Muscle of leg (tissue), 16 donors: ENCODE measurements at places on chromosomes 2 and 18. TPM values are rescaled to one million over a fixed set of nuclear protein-coding genes. Genes with fewer than 3 reads are reported as not detected.

ACMSD gene
- polyA plus RNA-seq, result 0.28 TPM

TCF23 gene
- 0.09 TPM for polyA plus RNA-seq

- no peak for DNase-seq
Measured at GRCh38 chr18:12085136-12085535, 8.5 kb upstream of the ANKRD62 start.

CHRNG gene
- polyA plus RNA-seq, result 92.5 TPM

GRCh38 chr2:115678129-115678528 lies 1235.7 kb downstream of the DPP10 start:
- no peak for DNase-seq

DNA sequence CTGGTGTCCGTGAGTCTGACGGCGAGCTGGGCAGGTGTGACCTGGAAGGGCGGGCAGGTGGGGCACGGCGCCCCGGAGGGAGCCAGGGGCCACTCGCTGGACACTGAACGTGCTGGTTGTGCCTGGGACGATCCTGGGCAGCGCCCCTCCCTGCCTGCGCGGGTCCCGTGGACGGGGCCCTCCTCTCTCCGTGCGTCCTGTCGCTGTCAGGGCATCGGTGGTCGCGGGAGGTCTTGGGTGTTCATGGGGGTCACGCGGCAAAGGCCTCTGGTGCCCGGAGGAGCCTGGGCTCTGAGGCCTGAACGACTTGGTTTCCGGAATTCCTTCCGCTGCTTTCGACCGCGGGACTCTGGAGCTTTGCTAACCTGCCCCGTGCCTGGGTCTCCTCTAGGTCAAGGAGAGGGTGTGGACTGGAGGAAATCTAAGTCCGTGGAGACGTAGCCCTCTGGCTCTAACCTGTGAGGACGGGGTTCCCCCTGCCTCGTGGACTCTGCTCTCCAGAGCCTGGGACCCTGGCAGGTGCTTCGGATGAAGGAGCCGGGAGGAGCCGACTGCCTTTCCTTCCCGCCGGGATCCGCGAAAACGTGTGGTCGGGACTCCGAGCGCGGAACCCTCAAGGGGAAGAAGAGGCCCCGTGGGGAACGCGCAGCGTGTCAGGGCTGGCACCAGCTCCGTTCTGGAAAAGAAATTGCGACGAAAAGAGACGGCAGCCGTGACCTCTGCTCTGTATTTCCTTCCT lies 14.7 kb downstream of the SOX11 start:
- no peak for DNase-seq

- DNase-seq, result no peak
Measured at GRCh38 chr18:74679006-74679678, 81.5 kb downstream of the ZNF407 start.

DNA sequence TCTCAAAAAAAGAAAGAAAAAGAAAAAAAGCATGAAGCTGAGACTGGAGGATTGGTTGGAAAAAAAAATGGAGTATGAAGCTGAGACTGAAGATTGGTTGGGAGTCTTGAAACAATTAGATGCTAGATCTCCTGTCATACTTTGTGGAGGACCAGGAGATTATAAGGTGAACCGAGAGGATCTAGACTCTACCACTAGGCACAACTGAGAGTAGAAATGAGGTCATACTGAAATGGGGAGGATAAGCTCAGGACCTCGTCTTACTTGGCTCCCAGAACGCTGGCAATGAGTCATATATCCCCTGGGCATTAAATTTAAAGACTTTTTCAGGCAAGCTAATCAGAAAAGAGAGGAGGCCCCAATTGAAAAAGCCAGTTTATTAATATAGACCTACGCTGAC lies 3.3 kb upstream of the ORC2 start:
- DNase-seq, result peak; percentile 22

RGPD5 gene
- 28.5 TPM for polyA plus RNA-seq

DNA sequence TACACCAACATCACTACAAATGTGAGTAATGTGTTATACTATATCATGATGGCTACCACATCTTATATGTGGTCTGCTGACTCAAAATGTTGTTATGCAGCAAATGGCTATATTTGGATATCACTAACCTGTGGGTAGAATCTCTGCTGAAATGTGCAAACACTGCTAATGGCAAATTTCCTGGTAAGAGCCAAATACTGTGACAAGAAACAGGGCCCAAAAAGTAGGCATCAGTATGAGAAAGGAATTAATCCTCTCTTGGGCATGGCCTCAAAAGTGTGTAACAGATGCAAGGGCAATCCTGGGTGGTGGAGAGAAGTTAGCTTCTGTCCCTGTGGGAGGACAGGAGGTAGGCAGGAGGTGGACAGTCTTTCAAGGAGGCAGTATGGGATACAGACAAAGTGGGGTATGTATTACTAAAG lies 13.3 kb downstream of the ATF2 start:
- DNase-seq, result no peak

- DNase-seq, result peak; percentile 91
Measured at GRCh38 chr2:235050980-235051351, 99.1 kb downstream of the SH3BP4 start.

GRCh38 chr18:57258131-57258777 lies 94.1 kb upstream of the ST8SIA3 start:
- no peak for DNase-seq

DNA sequence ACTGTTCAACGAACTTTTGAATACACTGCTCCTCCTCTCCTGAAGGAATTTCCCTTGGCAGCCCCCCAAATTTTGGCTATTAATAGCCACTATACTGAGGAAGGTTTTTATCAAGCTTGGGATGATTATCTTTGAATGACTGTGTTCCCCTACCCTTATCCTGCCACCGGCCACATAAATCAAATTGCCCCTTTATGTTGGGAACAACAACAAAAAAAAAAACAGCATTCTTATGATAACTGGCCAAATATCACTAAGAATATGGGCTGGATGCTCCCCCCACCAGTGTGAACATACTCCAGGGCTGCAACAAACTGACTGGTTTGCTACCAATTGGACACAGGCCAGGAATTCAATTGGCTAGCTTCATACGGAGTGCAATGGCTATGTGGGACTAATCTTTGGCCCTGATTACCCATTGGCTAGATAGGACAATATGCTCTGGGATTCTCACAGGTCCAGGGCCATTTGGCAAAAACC lies 20.6 kb downstream of the DUSP11 start:
- peak; percentile 36 for DNase-seq

PASK gene
- 5.4 TPM for polyA plus RNA-seq

ABCG5 gene
- polyA plus RNA-seq, result 0.07 TPM

- DNase-seq, result no peak
Measured at GRCh38 chr2:27720004-27720551, 51.4 kb upstream of the MRPL33 start.

DNA sequence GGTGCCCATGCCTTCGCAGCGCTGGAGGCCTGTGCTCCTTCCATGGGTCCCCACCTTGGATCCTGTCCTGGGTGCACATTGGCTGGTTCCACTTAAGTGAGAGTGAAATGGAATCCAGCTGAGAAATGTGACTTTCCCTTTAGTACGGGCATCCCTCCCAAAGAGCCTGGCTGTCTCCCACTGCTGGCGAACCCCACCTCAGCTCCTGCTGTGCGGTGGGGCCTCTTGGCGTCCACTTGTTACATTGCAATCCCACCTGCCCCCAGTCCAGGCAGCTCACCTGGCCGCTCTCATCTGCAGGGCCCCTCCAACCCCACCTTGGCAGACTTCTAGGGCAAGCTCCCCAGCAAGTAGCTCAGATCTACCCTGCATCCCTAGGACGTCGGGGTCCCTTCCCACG lies 35.5 kb upstream of the GNAL start:
- DNase-seq, result no peak

FTCDNL1 gene
- 3.2 TPM for polyA plus RNA-seq

DNA sequence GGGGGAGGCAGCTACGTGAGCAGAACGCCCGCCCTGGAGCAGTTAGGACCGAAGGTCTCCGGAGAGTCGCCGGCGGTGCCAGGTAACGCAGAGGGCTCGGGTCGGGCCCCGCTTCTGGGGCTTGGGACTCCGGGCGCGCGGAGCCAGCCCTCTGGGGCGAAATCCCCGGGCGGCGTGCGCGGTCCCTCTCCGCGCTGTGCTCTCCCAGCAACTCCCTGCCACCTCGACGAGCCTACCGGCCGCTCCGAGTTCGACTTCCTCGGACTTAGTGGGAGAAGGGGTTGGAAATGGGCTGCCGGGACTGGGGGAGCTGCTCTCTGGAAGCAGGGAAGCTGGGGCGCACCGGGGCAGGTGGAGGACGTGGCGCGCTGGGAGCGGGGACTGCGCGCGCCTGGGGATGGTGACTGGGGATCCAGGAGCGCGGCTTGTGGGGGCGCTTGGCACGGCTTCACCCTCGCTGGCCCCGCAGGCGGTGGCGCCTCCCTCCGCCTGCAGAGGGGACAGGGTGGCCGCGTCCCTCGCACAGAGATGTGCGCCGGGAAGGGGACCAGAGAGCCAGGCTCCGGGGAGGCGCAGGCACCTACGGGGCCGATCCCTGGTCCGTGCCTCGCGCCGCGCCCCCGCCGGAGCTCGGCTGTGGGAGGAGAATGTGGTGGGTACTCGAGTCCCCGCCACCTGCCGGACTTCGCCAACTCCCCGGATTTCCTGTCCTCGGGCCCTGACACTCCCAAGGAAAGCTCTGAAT lies 688 bp downstream of the CDH20 start:
- DNase-seq, result peak; percentile 35

DNA sequence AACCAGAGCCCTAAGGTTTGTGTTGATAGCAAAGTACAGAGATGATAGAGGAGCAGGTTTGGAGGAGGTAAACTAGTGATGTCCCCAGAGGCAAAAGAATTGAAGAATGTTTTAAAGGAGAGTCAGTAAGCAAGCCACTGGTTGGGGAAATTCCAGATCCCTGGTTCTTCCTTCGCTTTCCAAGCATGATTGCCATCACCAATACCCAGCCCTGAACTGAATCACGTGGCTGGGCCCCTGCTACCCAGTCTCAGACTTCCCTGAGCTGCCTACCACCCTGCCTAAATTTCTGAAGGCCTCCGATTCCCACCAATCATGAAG lies 310.8 kb upstream of the STON1 start:
- no peak for DNase-seq

GRCh38 chr2:175036582-175037018 lies 31.4 kb upstream of the CHN1 start:
- peak; percentile 22 for DNase-seq

- no peak for DNase-seq
Measured at GRCh38 chr2:195514365-195514764, 142.7 kb upstream of the SLC39A10 start.

- peak; percentile 87 for DNase-seq
Measured at GRCh38 chr2:174874085-174874484, 109.8 kb upstream of the CHRNA1 start.

DNA sequence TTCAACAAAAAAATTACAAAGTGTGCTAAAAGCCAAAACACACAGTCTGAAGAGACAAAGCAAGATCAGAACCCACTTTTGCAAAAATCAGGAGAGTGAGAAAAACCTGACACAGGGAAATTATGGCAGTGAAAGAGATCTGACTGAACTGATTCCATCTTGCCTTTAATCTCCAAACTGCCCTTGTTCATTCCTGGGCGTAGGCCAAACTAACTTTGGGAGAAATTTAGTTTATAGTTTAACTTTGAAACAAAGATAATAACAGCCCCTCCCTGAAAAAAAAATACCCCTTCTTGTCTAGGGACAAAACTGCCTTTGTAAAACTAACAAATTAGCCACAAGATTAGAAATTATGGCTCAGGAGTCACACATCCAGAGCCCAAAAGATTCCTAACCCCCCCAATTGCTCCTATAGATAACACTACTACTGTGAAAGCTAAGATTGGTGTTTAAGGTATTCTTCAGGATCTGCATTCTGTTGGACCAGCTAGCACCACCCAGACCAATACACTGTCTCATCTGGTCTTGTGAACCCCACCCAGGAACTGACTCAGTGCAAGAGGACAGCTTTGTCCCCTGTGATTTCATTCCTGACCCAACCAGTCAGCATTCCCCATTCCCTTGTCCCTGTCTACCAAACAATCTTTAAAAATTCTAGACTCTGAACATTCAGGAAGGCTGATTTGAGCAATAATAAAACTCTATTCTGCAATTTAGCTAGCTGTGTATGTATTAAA lies 226.1 kb upstream of the SH3BP4 start:
- DNase-seq, result no peak

RHOB gene
- polyA plus RNA-seq, result 121 TPM

LRP1B gene
- polyA plus RNA-seq, result 2.1 TPM

GRCh38 chr2:172972005-172972619 lies 103.5 kb upstream of the MAP3K20 start:
- DNase-seq, result no peak

GPR39 gene
- 0.27 TPM for polyA plus RNA-seq

BOK gene
- 51.9 TPM for polyA plus RNA-seq
